Fibroblast of skin of scalp (primary cell): ENCODE measurements at places on chromosomes 1 and 21.

DNA sequence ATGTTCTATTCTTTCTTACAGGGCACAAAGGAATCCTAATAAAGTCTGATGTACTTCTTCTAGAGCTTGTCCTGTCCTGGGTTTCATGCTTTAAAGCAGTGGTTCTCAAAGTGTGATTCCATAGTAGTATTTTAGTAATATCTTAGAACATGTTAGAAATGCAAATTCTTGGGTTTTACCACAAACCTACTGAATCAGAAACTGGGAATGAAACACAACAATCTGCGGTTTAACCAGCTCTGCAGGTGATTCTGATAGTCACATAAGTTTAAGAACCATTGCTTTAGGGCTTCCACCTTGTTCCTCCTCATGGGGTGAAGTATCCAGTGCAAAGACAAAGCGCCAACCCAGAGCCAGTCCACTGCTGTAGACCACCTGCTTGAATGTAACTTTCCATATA, 41.1 kb downstream of the NGF start:
- peak; percentile 74 for DNase-seq

DNA sequence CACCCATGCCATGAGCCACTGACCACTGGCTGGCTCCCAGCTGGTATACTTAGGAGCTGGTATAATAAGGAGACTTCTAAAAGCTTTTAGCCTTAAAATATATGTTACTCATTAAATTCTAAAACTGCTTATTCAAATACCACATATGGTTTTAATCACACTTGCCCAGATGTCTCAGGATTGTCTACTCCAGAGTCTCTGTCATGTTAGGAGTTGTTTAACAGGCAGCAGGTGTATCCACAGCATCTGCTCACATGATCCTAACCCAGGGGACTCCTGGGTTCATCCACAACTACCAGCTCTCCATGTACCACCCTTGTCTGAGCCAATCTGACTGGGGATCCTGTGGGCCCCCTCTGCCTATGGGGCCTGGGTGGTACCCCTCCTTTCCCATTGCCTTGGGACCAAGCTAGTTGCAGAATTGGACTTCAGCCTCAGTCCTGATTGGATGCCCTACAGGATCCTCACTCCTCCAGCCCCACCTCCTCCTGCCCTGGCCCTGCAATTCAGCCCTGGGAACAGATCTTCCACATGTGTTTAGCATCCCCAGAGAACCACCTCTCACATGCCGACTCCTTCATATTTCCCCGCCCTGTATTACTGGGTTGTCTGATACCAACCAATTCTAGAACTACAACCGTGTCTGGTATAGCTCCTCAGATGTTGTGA, 61.3 kb downstream of the BCAR3 start:
- peak; percentile 73 for DNase-seq

GRCh38 chr1:2311184-2312032, 79.9 kb downstream of the MORN1 start:
- DNase-seq, result peak; percentile 68

- no peak for DNase-seq
Observed at GRCh38 chr1:115181231-115181630, 91.9 kb upstream of the TSPAN2 start.
